Stimulated activated CD4-positive, alpha-beta T cell treated with anti-CD3 and anti-CD28 coated beads, TNF-alpha, amount 100 ng/mL, for 24 hours (primary cell): ENCODE measurements at places on chromosomes 16 and 17.

GRCh38 chr17:67982034-67982640 lies 14.1 kb downstream of the C17orf58 start:
- no peak for DNase-seq

DNA sequence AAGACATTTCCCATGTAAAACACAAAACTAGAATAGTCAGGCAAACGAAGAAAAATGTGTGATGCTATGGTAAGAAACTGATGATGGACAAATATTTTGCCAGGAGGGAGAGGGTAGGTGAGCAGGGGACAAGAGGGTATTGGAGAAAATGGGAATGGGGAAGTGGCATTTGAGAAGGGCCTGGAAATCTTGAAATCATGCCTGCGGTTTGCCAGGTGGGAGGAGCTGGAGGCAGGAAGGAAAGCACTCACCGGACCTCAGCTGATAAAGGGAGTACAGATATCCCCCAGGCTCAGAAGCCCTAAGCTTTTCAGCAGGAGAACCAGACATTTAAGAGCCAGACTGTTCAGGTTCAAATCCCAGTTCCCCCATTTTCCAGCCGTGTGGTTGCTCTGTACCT lies 103.6 kb downstream of the GSG1L start:
- no peak for DNase-seq

GRCh38 chr17:40063187-40063771 lies 514 bp downstream of the THRA start:
- DNase-seq: no peak

- DNase-seq: no peak
These were observed 76.8 kb downstream of the CDK5R1 start for GRCh38 chr17:32563583-32563982.

DNA sequence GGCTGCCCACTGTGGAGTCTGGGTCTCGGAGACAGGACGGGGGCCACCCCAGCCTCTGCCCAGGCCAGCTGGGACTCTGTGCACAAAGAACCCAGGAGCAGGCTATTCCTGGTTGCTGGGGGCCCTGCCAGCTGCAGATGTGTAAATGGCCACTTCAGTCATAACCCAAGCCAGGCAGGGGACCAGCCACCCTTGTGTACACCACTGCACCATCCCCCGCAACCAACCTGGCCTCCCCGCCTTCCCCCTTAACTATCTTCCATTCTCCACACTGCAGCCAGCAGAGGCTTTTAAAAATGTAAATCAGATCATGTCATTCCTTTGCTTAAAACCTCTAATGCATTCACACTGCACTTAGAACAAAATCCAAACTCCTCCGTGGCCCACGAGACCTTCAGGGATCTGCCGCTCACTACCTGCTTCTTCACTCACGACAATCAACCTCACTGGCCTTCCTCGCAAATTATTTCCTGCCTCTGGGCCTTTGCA lies 28.3 kb downstream of the RTN4RL1 start:
- no peak for DNase-seq
